Chondrocyte (in vitro differentiated cells): ENCODE measurements at places on chromosomes 1 and 21.

DNA sequence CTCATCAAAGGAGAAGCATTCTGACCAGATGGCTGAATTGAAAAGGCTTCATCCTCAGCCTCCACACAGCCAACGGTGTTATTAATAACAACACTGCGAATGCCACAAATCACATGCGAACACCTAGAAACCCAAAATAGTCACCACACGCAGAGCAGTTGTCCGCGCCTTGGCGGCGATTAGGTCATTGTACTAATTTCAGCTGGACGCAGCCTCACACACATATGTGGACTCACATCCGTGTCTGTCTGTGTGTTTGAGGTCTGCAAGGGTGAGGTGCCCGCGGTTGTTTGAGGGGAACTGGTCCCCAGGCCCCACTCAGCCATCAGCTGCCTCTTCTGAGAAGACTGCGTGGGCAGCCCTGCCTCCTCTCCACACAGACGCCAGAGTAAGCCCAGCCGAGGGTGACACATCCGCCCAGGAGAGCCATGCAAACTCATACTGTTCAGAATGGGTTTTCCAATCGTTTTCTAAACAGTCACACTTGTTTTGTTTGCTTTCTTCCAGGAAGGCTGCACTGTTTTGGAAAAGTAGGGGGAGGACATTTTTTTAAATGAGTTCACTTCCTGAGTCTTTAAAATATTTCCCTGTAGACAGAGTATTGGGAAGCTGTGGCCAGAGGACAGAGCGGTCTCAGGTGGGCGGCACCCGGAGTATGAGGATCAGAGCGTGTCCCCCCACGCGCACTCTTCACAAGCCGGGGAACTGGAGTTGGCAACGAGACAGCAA lies 53.4 kb downstream of the TOMM20 start:
- H3K27ac ChIP-seq, result peak overlapping the region; percentile 97
- no peaks in the 10 kb centered on the region for H3K27me3 ChIP-seq
- H3K4me3 ChIP-seq, result peak overlapping the region; percentile 24
- DNase-seq, result no peak
- H3K4me1 ChIP-seq, result peaks cover 27% of the 10 kb centered on the region
- no peaks in the 10 kb centered on the region for H3K36me3 ChIP-seq

GRCh38 chr1:112703706-112704105 lies 3.2 kb downstream of the RHOC start:
- H3K4me3 ChIP-seq, result peak overlapping the region; percentile 71
- H3K27me3 ChIP-seq, result no peaks in the 10 kb centered on the region
- H3K4me1 ChIP-seq, result peaks cover 78% of the 10 kb centered on the region
- peak overlapping the region; percentile 90 for H3K27ac ChIP-seq

DNA sequence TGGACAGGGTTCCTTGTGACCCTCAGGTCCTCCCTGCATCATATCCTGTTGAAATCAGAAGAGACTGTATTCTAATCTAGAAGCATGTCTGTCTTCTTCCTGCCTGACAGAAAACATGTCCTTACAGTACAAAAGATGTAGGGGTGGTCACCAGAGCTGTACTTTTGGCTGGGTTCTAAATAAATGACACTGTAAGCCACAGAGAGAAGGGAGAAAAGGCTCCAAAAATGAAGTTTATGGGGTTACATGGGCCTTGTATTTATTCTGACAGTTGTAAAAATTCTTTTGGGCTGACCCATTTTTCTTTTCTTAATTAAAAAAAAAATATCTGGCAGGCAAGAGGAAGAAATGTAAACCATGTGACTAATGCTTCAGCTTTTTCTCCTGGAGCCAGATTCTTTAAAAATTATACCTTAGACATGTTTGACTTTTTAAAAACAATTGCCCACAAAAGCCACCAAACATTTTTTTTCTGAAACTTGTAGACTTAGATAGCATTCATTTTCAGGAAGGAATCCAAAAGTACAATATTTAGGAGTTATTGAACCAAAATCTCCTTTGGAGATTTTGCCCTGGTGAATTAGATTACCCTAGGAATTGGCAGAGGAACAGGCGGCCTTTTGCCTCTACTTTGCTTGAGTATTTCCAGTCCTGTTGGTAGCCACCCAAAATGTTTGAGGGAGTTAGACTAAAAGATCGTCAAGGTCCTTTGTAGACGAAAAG lies 17.1 kb downstream of the RGL1 start:
- peaks cover 68% of the 10 kb centered on the region for H3K4me1 ChIP-seq
- no peak overlapping the region for H3K4me3 ChIP-seq
- no peaks in the 10 kb centered on the region for H3K27me3 ChIP-seq
- H3K27ac ChIP-seq, result peak overlapping the region; percentile 78
- no peak for DNase-seq

DNA sequence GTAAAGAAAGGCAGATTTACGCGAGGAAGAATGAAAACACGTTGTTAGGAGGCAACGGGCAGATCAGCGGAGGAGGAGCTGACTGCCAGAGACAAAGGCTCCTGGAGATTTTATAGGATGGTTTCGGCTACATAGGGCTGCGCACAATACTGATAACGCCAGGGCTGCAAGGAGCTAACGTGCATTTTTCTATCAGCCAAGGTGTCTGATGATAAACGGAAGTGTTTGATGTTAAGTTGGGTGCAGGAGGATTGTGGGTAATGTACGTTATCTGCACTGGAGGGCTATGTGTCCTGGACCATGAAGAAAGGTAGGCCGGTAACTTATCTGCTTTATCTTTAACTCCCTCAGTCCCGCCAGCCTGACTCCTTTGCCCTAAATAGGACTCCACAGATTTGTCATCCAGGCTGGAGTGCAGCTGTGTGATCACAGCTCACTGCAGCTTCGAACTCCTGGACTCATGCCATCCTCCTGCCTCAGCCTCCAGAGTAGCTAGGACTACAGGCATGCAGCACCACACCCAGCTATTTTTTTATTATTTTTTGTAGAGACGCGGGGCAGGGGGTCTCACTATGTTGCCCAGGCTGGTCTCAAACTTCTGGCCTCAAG lies 29.6 kb downstream of the SETD4 start:
- H3K27ac ChIP-seq, result no peak overlapping the region
- H3K4me3 ChIP-seq, result no peak overlapping the region
- no peak for DNase-seq
- H3K27me3 ChIP-seq, result no peaks in the 10 kb centered on the region

DNA sequence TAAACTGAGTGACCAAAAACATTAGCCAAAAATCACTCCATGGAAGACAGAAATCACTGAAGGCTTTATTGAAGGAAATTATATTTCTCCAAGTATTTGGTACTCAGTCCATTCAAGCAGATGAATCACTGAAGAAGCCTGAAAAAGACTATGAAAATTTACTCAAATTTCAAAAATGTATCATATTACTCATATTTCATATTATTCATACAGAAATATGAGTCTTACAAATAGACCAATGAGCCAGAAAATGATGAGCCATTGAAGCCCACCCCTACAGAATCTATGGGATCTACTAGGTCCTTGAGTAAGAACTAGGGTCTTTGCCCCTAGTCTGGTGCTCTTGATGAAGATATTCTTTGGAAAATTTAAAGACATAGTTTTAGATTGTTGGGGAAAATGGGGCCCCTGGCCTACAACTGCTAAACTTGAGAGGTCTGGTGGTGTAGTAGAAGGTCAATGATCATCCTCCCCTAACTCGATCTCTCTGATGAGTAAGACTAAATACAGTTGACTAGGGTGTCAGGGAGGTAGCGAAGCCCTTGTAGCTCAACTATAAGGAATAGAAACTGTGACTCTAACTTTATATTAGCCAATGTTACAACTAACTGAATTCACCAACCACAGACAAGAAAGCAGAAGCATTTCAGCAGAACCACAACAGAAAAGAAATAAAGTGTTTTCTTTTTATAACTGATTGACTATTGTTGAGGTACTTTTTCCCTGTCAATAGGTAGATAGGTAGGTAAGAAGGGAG lies 81.0 kb downstream of the NOTCH2 start:
- H3K4me1 ChIP-seq, result peaks cover 49% of the 10 kb centered on the region
- H3K4me3 ChIP-seq, result no peak overlapping the region
- no peak for DNase-seq
- H3K27me3 ChIP-seq, result no peaks in the 10 kb centered on the region
- H3K36me3 ChIP-seq, result peaks cover 5% of the 10 kb centered on the region

DNA sequence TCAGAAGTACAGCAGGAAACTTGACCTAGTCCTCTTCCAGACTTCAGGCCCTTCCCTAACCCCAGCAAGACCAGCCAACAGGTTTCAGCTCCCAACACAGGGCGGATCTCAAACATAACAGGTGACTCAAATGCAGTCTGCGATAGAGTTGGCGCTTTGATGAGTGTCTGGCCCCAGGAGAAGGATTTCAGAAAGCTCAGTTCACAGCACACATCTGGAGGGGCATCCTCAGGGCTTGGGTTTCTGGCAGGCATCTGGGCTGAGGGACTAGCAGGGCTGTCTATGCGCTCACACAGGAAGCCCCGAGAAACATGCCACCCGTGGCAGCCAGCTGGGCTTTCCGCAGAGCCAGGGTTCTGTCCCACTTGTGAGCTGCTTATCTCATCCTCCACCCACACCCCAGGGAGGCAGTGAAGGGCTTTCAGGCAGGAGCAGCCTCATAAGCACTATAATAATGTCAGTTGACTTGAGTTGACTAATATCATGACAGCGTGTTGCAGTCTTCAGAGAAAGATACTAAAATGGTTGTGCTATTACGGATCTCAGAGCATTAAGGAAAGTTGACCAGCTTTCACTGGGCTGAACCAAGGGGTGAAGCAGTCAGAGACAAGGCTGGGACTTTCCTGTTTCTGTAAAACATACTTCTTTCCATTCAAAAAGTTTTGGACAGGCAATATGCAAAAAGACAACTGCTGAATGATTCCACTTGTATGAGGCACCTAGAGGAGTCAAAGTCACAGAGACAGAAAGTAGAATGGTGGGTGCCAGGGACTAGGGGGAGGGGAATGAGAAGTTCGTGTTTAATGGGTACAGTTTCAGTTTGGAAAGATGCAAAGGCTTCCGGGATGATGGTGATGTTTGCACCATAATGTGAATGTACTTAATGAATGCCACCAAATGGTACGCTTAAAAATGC lies 233.0 kb upstream of the IRF2BP2 start:
- no peak overlapping the region for H3K27ac ChIP-seq
- peaks cover 31% of the 10 kb centered on the region for H3K4me1 ChIP-seq
- no peaks in the 10 kb centered on the region for H3K27me3 ChIP-seq
- DNase-seq, result no peak
- no peak overlapping the region for H3K4me3 ChIP-seq

DNA sequence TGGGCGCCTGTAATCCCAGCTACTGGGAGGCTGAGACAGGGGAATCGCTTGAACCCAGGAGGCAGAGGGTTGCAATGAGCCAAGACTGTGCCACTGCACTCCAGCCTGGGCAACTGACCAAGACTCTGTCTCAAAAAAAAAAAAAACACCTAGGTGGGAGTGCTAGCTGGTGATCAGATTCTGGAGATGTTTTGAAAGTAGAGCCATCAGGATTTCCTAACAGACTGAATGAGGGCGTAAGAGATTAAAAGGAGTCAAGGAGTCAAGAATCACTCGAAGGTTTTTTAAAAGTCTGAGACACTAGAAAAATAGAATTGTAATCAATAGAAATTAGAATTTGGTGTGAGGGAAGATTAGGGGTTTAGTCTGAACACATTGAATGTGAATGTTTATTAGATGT lies 73.8 kb downstream of the HSF2BP start:
- H3K27me3 ChIP-seq, result no peaks in the 10 kb centered on the region
- peaks cover 7% of the 10 kb centered on the region for H3K36me3 ChIP-seq
- peaks cover 54% of the 10 kb centered on the region for H3K4me1 ChIP-seq
- H3K4me3 ChIP-seq, result no peak overlapping the region
- peak overlapping the region; percentile 98 for H3K27ac ChIP-seq

- no peaks in the 10 kb centered on the region for H3K4me1 ChIP-seq
- DNase-seq, result no peak
- no peak overlapping the region for H3K27ac ChIP-seq
- H3K4me3 ChIP-seq, result no peak overlapping the region
- no peaks in the 10 kb centered on the region for H3K27me3 ChIP-seq
These were observed 23.8 kb upstream of the PPP2R5A start for GRCh38 chr1:212261361-212261929.

- DNase-seq, result no peak
- peaks cover 46% of the 10 kb centered on the region for H3K4me1 ChIP-seq
- H3K4me3 ChIP-seq, result no peak overlapping the region
- no peak overlapping the region for H3K27ac ChIP-seq
- H3K36me3 ChIP-seq, result no peaks in the 10 kb centered on the region
- no peaks in the 10 kb centered on the region for H3K27me3 ChIP-seq
These were observed 38.2 kb downstream of the L1TD1 start for GRCh38 chr1:62232871-62233278.
